Right ventricle myocardium inferior (tissue), 1 donor: ENCODE measurements at places on chromosomes 1 and 21. TPM values are rescaled to one million over a fixed set of nuclear protein-coding genes. Genes with fewer than 3 reads are reported as not detected.

DNA sequence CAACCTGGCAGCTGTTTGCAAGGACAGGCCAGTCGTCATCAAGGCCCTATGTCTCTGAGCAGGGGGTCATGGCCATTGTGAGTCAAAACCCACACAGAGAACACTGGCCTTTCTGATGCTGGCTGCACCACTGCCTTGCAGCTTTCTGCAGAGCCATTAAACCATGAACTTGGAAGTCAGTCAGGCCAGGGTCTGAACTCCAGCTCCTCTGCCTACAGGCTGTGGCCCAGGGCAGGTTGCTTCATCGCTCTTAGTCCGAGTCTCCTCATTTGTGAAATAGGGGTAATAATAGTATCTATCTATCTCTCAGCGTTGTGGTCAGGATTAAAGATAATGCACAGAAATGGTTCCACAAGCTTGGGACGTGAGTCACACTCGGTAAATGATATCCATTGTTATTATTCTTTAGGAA, 35.8 kb upstream of the HIVEP3 start:
- no peak for DNase-seq

- no peak for DNase-seq
These were observed 3.3 kb downstream of the PTPRC start for GRCh38 chr1:198641966-198642668.

Gene E2F2
- 0.76 TPM for total RNA-seq

DNA sequence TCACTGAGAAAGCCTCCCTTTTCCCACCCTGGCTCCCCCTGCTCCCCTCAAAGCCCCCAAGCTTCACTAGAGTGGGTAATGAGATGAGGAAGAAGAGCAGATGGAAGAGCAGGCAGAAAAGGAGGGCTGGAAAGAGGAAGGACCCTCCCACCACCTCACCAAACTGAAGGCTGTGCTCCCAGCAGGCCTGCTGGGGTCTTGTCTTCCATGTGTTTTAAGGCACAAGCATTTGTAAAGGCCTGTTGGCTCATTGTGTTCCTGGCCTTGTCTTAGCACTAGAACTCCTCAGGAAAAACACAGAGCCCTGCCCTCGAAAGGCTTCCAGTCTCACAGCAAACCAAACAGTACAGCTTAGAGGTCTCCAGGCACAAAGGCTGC, 51.5 kb downstream of the TOMM20 start:
- DNase-seq = no peak

Gene HES3
- total RNA-seq = not detected

DNA sequence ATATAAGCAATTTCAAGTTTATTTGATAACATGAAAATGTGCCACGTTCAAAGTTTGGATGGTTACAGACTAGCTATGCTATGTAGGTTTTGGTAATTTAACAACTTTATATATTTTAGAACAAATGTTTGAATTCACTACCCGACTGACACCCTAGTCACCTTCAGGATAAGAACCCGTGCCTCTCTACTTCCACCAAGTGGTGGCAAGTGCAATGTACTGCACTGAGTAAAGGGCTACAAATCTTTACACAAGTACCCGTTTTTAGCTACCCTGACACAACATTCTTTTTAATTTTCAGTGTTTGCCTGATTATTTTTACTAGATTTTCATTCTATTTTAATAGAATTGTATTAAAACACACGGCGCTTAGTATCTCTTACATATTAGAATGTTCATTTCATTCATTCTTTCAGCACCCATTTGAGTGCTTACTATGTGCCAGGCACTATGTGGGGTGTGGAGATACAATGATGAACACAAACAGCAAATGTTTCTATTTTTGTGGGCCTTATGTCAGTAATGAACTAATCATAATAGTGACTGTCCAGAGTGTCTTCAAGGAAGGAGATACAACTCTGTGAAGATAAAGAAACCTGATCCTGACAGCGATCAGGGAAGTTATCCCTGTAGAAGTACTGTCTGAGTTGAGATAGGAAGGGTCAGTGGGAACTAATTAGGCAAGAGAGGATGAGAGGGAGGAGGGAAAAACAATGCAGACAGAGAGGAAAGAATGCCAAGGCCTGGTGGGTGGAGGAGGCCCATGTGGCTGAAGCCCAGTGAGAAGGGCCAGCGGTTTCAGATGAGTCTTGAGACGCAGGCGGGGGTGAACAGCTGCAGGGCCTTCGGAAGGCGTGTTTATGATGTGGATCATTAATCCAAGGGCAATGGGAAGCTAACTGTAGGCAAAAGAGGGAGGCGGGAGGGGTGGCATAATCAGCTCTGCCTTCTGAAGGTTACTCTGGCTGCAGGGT, 3.8 kb downstream of the LCA5L start:
- DNase-seq = no peak

Gene ADORA3
- 3.8 TPM for total RNA-seq

DNA sequence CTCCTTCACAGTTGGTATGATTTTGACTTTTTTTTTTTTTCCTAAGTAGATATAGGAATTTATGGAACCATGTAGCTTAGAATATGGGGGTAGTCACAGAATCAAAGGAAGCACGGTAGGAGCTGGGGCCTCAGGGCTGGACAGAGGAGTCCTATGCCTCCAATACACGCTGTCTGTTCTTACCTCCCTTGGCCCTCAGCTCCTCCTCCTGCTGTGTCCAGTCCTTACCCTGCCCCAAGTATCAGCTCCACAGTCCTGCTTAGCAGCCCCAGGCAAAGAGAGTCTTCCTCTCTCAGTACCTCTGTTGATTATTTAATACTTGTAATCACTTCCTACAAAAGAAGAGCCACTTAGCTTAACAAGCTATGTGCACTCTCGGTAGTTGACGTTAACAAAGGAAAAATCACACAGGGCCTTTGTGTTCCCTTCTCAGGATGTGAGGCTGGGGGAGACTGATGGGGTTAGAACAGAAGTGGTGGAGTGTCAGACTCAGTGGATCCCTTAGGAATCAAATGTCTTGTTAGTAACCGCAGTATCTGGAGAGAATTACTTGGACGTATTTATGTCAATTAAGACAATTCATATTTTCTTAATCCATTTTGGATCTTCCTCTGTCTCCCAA, 292.3 kb downstream of the HHAT start:
- DNase-seq = no peak
